Activated CD4-positive, alpha-beta T cell treated with anti-CD3 and anti-CD28 coated beads for 48 hours (primary cell): ENCODE measurements at places on chromosomes 5 and 9.

GRCh38 chr5:140344683-140345423 is 1.6 kb downstream of the HBEGF start:
- DNase-seq, result peak; percentile 44

DNA sequence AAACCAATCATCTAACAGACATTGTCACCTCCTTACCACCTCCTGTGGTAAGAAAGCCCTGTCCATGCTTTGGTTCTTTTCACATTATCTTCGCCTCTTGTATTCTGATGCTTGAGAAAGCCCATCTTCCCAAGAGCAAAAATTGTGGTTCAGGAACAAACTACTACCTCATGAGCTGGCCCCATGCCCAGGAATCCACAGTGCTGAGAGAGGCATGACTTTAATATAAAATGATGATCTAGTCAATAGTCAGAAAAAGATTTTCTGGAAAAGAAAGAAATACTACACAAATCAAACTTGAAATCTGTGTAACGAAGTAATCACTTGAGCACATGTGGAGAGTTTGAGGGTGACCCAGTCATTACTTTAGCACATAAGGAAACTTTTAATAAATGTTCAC is 94.7 kb downstream of the FGF10 start:
- no peak for DNase-seq

GRCh38 chr9:21174671-21175070 is 8.2 kb upstream of the IFNA21 start:
- no peak for DNase-seq

- DNase-seq, result peak; percentile 78
Observed at GRCh38 chr5:169805527-169805934, 168.5 kb downstream of the DOCK2 start.

DNA sequence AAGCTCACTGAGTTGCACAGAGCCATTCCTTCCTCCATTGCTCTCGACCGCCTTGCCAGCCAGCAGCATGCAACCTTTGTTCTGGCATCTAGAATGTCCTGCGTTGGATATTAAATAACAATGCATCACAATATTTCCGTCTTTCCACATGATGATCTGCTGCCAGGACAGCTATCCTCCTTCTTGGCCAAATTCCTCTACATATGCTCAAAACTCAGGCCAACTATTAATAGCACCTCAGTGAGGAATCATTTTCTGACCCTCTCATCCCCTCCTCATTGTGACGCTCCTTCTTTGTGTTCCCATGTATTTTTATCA is 128.6 kb downstream of the MYO10 start:
- no peak for DNase-seq

GRCh38 chr9:21972361-21972760 is 21.8 kb downstream of the CDKN2A start:
- no peak for DNase-seq

DNA sequence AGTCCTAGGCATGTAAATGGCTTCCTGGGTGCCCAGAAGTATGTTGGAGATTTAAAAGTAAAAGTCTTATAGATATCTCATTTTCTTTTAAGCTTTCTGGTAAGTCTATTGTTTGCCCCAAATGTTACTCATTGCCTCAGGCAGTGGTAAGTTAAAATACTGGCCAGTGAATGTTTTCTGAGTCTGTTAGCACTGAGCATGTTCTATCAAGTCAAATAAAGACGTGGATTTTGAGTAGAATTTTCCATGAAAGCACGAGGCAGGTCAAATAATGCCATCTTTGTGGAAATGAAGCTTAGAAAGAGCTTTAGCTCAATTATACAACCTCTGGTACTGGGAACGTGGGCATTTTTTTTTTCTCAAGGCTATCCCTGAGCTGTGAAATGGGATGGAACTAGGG is 651.3 kb upstream of the ACO1 start:
- DNase-seq, result no peak

- no peak for DNase-seq
Observed at GRCh38 chr9:36268007-36268427, 9.8 kb upstream of the GNE start.

DNA sequence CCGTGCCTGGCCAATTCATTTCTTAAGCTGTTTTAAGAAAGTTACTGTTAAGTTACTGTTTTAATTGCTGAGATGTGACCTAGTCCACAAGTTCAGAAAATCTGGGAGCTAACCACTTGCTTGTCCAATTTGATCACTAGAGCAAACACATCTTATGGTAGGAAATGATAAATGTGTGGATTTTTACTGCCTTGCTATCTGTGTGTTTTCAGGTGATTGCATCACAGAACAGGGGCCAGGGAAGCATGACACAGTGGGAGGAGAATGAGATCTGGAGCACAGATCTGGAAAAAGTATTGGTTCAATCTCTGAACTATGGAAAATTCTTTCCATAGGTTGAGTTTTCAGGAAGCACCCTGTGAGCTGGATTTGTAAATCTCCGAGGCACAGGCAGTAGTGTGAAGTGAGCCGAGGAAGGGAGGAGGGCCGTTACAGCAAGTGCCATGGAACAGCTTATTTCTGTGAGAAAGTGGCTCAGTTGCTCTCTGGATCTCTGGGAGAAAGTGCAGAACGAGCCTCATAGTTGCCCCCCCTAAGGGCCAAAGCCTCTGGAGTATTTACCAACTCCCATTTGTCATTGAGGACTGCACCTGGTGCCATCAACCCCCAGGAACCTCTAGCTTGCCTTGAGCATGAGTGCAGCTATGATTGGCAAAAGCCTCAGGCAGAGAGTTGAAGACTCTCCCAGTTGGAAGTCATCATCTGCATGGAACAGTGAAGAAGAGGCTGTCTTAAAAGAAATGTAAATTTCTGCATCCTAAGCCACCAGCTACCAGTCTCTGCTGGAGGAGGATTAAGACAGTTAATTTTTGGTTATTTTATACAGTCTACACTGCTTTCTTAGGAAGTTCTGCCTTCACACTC is 161.8 kb upstream of the CLINT1 start:
- no peak for DNase-seq

- no peak for DNase-seq
Observed at GRCh38 chr5:139082813-139083498, 115.2 kb downstream of the SIL1 start.

- DNase-seq, result no peak
Observed at GRCh38 chr5:14025569-14026286, 81.2 kb upstream of the DNAH5 start.

DNA sequence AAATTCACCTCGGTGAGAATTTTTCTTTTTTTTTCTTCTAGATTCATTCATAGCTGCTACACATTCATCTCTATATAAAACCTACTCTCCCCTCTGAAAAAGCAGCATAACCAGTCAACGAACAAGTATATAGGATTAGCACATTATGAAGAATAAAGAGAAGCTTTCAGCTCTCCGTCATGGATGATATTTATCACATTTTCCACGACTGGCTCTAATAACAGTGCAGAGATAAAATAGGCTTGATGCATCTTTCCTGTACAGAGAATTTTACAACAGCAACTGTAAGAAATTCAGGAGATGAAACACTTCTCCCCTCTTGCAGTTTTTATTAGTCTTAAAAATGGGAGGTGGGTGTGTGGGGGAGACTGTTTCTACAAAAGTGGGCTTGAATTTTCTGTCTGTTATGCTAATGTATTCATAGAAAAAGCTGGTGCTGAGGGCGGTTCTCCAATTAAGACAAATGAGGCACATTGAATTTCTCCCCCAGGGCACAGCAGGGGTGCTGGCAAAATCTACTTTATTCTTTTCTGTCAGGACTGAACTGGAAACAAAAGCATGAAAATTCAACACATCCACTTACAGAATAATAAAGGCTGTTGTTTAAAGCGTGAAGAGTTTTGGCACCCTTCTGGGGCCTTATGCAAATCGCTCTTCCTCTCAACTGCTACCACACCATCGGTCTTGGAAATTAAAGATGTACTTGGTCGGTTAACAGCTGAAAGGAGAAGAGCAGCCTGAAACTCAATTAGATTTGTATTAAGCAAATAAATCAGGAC is 233.9 kb upstream of the ZNF608 start:
- DNase-seq, result no peak

- no peak for DNase-seq
Observed at GRCh38 chr9:73916016-73916673, 581.0 kb upstream of the RORB start.
